Type B pancreatic cell (in vitro differentiated cells): ENCODE measurements at places on chromosomes 5 and 9. TPM values are rescaled to one million over a fixed set of nuclear protein-coding genes. Genes with fewer than 3 reads are reported as not detected.

DNA sequence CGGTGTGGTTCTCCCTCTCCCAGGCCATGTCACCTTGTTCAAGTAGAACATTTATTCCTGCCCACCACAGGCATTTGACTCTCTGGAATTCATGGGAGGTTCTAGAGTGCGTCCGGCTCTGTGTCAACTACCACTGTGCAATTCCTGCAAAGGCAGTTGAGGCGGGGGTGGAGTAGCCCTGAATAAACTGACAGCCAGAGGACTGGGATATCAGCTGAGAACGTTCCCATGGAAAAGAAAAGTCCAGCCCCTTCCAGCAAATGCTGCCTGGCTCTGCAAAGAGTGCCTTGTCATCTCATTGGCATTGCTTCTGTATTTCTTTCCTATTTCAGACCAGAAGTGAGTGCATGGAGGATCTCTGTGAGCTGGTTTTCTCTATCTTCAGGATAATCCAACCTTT lies 18.9 kb upstream of the MEGF9 start:
- peaks cover 13% of the 10 kb centered on the region for H3K4me1 ChIP-seq
- no peaks in the 10 kb centered on the region for H3K36me3 ChIP-seq
- no peaks in the 10 kb centered on the region for H3K27me3 ChIP-seq
- H3K27ac ChIP-seq = no peak overlapping the region
- no peak for DNase-seq
- H3K4me3 ChIP-seq = no peak overlapping the region

- no peaks in the 10 kb centered on the region for H3K27me3 ChIP-seq
- no peak overlapping the region for H3K27ac ChIP-seq
- no peak overlapping the region for H3K4me3 ChIP-seq
- H3K36me3 ChIP-seq = no peaks in the 10 kb centered on the region
- DNase-seq = no peak
Observed at GRCh38 chr5:157068339-157068738, 9.4 kb upstream of the HAVCR1 start.

DNA sequence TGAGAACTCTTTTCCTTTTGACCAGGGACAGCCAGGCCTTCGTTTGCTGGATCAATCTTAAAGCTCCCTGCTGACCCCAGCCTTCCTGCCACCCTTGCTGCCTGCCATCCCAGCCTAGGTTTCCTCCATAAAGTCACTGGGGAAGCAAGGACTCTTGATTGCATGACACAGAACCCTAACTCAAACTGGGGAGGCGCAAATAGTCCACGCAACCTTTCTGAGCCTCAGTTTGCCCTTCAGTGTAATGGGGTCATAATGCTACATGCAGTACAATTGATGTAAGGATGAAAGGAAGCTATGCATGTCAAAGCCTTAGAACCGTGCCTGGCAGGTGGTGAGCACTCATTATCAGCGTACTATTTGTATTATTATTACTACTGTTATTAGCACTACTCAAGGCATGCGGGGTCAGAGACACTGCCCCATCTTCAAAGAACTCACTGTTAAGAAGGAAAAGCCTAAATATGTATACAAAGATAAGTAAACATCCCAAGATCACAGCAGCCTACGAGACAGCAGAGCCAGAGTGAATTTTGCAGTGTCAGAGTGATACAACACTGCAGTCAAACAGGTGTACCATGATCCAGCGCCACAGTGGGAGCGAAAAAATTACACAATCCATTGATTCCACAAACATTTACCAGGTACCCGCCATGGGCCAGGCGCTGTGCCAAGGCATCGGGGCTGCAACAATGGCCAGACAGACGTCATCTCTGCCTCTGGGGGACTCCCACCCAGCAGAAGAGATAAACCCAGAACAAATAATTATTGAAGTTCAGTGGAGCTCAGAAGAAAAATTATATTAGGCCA lies 16.9 kb upstream of the CPLX2 start:
- H3K4me1 ChIP-seq = no peaks in the 10 kb centered on the region
- H3K27me3 ChIP-seq = no peaks in the 10 kb centered on the region
- H3K27ac ChIP-seq = no peak overlapping the region
- no peak overlapping the region for H3K4me3 ChIP-seq

Gene COL27A1
- total RNA-seq = 29.5 and 65.1 TPM in 2 replicates

Gene PCDH12
- total RNA-seq = not detected in 2 replicates
